Activated T-cell treated with anti-CD3 and anti-CD28 coated beads for 1 hour (primary cell): ENCODE measurements at places on chromosomes 1 and 21.

DNA sequence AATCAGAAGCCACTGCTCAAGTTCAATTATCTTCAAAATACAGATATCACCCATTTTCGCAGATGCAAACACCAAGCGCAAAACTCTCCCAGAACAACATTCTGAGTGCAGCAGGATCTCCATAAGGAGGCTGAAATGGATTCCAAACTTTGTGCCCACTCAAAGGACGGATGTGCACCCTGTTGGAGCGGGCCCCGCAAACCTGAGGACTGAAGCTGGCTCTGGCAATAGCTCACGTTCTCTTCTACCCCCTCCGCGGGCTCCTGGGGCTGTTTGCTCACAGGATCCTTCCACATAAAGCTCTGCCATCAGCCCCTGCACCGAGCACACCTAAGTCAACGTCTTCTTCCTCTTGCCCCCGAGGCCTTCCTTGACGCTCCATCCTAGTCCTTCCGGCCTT, 11.7 kb upstream of the RCSD1 start:
- DNase-seq: no peak

- DNase-seq: no peak
Observed at GRCh38 chr21:42763581-42764442, 110.4 kb downstream of the PDE9A start.

GRCh38 chr21:45074048-45074817, at the start of gene ADARB1:
Gene ADARB1, plus strand, starts transcription at chr21:45074580. Its CDS starts 97,077 bp downstream, at chr21:45171657.
- peak; percentile 58 for DNase-seq

DNA sequence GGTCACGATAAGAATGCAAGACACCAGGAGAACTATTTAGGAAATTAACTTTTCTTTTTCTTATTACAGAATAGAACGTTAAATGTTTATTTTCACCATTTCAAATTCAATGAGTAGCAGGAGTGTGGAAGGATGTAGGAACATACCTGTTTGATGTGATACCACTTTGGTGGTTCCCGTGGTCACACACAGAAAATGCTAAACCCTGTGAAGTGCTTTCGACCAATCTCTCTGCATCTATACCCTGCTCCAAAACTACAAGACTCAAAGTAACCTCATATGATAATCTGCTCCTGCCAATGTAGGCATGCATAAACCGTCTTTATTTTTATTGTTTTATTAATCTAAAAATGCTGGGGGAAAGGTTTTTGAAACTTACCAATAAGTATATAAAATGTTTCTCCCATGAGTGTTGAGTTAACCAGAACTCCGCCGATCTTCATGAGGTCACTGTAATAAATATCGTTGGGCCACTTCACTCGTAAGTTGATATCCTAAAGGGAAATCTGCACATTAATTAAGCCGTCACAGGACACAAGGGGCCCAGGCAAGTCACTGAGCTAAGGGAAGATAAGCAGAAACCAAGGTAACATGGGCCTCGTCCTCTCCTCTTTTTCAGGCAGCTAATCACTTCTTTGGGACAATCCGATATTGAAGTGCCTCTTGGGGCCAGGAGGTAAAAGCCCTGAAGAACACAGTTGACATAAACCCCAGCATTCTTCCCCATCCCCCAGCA, 60.6 kb downstream of the SIM2 start:
- no peak for DNase-seq

- DNase-seq: no peak
Observed at GRCh38 chr1:36355811-36356210, 29.9 kb downstream of the STK40 start.

DNA sequence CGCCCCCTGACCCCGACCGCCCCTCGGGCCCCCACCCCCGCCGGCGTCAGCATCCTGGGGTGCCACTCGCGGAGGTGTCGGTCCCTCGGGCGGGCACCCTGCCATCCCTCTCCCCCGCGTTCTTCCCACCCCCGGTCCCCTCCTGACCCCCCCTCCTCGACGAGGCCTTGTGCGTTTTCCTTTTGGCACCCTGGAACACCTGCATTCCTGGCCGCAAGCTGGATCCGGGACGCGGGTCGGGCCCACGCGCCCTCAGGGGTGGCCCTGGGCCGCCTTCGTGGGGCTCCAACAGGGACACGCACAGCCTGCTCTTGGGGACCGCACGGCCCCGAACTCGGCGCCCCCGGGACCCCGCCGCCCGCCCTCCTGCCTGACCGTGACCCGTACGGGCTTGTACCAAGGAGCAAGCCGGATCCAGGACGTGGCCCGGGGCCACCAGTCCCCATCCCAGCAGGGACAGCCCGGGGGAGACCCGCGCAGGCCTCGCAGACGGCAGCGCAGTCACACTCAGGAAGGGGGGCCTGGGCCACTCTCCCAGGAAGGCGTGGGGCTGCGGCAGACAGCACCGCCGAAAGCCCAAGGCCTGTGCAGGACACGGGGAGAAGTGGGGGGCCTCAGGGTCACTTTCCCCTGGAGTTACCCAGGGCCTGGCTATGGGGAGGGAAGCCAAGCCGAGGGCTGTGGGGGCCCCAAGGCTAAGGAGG, 579 bp upstream of the SLC19A1 start:
- peak; percentile 23 for DNase-seq
